Lower lobe of right lung (tissue), 2 donors: ENCODE measurements at places on chromosomes 7 and 10. TPM values are rescaled to one million over a fixed set of nuclear protein-coding genes. Genes with fewer than 3 reads are reported as not detected.

DNA sequence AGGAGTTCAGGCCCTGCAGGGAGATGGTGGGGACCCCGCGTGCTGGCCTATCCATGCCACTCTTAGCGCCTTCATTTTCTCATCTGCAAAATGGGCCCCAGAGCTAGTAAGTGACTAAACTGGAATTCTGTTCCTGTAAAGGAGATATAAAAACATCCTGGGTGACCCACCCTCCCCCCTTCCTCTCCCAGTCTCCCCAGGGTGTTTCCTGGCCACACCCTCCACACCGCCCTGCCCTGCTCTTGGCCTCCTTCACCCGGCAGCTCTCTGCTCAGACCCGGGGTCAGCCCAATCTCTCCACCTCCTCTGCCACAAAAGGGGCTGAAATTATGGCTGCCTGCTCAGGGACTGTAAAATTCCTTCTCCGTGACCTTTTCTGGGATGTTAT lies 70.7 kb downstream of the C10orf105 start:
- DNase-seq, result no peak

DNA sequence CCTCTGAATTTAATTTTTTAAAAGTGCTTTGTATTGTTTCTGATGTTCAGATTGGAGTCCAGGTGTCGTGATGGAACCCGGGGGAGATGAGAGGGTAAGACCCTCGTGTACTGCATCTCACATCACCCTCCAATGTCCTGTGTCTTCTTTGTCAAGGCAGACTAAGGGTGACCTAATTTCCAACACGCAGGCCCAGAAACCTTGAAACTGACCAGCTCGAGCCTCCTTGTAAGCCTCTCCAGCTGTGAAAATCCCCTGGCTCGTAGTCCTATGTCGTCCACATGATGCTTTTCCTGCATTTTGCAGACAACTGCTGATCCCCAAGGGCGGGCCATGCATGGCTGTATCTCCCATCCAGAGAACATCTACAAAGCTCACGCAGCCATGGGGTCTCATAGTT lies 220.2 kb downstream of the ARHGAP12 start:
- DNase-seq, result no peak

- DNase-seq, result no peak
Observed at GRCh38 chr10:77727481-77727880, 89.9 kb upstream of the KCNMA1 start.

GRCh38 chr7:128666200-128666599 lies 5.9 kb upstream of the GARIN1A start:
- DNase-seq, result no peak

- no peak for DNase-seq
Observed at GRCh38 chr7:556837-557557, 37.4 kb upstream of the PDGFA start.

- DNase-seq, result no peak
Observed at GRCh38 chr7:132019703-132020102, 463.3 kb upstream of the PODXL start.

DNA sequence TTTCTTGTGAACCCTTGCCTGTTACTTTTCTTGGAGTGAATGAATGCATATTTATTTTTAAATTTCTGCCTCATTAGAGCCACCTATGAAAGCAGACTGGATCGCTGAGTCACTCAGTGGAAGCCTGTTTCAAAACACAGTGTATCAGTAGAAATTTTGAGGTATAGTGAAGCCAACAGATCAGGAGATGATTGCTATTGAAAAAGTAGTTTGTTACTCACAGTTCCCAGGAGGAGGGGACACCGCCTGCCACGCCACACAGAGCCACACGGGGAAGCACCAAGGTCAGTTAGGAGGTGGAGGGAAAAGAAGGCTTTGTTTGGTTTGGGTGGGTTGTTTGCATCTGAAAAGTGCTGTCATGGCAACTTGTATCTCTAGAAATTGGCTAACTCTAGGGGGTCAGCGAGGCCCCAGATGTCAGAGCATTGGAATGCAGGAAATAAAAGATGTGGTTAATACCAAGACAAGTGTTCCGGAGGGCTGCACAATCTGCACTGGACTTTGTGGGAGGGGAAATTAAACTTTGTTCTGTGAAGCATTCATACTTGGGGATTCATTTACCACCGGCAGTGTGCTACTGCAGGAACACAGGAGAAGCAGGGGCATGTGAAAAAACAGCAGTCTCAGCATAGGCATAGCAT lies 106.4 kb upstream of the SDK1 start:
- peak; percentile 51 for DNase-seq

Gene OR2A5
- not detected for total RNA-seq

GRCh38 chr7:45007571-45008328 lies 7.7 kb downstream of the CCM2 start:
- no peak for DNase-seq

GRCh38 chr10:34249634-34250033 lies 565.5 kb downstream of the PARD3 start:
- DNase-seq, result no peak

- DNase-seq, result peak; percentile 58
Observed at GRCh38 chr7:157397731-157398691, 61.2 kb downstream of the DNAJB6 start.

Gene MYL10
- total RNA-seq, result not detected

DNA sequence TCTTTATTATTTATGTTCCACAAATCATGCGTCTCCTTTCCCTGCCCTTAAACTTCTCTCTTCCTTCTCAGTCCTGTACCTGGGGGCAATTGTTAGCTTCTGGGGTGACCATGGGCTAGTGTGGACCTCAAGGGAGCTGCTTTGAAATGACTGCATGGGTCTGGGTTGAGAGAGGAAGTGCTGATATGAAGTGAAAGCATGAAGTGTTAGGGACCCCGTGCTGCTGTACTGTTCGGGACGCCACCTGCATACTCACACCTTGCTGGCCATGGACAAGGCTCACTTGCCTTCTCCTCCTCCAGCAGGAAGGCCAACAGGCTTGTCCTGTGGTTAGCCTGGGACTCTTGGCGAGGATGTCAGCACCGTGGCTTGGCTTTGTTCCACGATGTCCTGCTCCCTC lies 56.7 kb downstream of the MTPN start:
- no peak for DNase-seq

Gene TFPI2
- 1.9 TPM for total RNA-seq

DNA sequence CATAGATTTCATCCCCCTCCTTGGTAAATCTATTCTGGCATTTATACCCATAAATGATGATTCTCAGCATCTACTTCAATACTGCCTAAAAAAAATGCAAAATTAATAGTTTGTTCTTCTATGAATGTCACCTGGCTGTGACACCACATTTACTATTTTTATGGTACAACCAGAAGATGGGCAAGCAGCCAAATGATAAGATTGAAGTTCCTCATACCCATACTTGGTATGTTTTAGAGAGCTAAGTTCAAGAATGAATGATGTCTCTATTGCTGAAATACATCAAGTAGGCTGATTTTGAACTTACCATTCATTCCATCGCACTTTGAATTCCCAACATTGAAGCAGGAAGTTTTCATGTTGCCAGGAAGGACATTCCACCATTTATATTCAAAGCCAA lies 134.2 kb downstream of the ELAPOR2 start:
- no peak for DNase-seq

DNA sequence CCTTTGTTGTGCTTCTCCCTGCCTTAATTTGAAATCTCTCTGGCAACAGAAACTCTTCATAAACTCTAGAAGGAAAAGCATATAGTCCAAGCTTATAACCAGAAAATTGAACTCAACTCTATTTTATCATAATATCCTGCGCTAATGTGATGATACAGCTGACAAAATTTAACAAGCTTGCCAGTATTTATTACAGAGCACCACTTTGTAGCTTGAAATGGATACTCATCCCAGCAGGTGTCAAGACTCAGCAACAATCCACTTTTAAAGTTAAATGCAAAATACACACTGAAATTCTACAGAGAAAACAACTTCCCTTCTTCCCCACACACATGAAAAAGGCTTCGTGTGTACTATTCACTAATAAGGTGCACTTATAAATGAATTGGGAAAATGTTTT lies 228.9 kb downstream of the AGMO start:
- DNase-seq, result no peak

DNA sequence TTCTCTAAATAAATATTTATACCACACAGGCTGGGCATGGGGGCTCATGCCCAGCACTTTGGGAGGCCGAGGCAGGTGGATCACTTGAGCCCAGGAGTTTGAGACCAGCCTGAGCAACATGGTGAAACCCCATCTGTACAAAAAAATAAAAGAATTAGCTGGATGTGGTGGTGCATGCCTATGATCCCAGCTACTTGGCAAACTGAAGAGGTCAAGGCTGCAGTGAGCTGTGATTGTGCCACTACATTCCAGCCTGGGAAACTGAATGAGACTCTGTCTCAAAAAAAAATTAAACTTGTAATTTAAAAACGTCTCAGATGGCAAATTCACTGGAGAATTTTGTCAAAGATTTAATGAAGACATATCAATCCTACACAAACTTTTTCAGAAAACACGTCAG lies 277.6 kb upstream of the BMPER start:
- DNase-seq, result no peak

GRCh38 chr7:111867348-111867931 lies 305.1 kb upstream of the IMMP2L start:
- no peak for DNase-seq

GRCh38 chr7:116315803-116316202 lies 105.5 kb downstream of the TES start:
- DNase-seq, result no peak

Gene WIPF3
- 0.95 TPM for total RNA-seq

GRCh38 chr10:82535457-82535856 lies 660.5 kb downstream of the NRG3 start:
- DNase-seq, result no peak

DNA sequence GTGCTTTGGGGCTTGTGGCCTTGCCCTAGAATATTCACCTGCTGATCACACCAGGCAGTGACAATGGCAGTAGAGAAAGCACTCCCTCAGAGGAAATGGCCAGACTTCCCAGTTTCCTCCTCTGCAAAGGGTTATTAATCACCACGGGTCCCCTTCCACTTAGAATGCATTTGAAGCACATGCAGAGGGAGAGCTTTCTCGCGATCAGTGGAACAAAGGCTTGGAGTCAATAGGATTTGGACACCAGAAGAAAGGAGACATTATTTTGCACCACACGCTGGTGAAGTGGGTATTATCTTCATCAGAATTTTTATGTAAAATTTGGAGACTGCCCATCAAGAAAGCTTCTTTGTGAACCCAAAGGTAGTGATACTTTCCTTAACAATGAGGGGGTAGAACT lies 35.4 kb upstream of the INHBA start:
- DNase-seq, result no peak

DNA sequence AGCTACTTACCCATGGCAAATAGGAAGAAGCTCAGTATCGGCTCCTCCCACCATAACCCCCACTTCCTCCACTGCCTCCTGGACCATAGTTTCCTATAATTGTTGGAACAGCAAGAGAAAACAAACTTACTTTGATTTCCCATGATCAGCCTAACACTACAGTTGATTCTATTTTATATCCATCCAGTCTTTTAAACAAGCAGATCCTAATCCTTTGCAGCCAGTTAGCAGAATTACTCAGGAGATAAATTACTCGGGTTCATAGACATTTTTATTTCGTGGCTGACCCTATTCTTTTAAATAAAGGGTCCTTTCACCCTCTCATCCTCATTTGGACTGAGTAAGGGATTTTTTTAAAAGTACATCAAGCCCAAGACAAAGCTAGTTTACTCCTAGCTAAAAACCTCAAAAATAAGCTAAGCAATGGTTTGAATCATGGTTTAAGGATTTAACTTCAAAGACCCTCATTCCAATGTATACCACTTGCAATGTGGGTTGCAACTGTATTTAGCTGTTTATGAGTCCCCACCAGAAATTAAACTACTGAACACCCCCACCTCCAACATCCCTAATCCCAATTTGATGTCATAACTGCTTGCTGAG lies 8.0 kb downstream of the HNRNPA2B1 start:
- no peak for DNase-seq

GRCh38 chr10:80279146-80279545 lies 10.3 kb downstream of the MAT1A start:
- no peak for DNase-seq

DNA sequence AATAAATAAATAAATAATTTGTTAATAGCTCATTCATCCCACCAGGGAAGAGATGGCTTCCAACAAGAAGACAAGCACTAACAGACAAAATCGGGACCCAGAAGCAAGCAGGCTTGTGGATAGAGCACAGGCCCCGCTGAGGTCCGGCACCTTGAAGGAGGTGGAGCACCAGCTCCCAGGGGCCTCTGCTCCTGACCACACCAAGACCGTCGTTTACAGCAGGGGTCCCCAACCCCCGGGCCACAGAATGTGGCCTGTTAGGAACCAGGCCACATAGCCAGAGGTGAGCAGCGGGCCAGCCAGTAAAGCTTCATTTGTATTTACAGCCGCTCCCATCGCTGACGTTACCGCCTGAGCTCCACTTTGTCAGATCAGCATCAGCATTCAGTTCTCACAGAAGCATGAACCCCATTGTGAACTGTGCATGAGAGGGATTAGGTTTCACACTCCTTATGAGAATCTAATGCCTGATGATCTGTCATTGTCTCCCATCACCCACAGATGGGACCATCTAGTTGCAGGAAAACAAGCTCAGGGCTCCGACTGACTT lies 33.3 kb upstream of the SUN1 start:
- DNase-seq, result peak; percentile 23

Gene CASP7
- 36.3 TPM for total RNA-seq

GRCh38 chr7:29853789-29854188 lies 47.5 kb downstream of the WIPF3 start:
- DNase-seq, result no peak

DNA sequence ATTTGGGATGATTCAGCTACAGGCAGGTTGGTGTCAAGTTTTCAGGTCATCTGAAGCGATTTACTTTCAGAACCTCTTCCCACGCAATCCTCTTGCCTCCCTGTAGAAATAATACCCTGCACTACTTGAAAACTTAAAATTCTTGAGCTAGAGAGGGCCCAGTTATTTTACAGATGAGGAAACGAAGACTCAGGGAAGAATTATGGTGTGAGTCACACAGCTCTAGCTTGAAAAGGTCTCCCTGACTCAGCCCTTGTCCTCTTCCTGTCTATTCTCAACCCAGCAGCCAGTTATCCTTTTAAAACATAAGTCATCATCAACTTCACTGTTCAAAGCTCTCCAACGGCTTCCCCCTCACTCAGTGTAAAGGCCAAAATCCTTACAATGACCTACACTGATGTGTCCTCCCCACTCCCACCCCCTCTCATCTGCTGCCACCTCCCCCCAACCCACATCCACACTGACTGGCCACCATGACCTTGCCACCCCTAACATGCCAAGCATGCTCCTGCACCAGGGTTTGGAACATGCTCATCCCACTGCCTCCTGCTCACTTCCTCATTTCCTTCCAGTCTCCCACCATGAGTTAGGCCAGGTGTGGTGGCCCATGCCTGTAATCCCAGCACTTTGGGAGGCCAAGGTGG lies 3.4 kb downstream of the DNMBP start:
- no peak for DNase-seq

GRCh38 chr10:130748409-130749057 lies 563.0 kb downstream of the TCERG1L start:
- DNase-seq, result no peak

Gene TWIST1
- total RNA-seq, result not detected

Gene PRPS1L1
- not detected for total RNA-seq

DNA sequence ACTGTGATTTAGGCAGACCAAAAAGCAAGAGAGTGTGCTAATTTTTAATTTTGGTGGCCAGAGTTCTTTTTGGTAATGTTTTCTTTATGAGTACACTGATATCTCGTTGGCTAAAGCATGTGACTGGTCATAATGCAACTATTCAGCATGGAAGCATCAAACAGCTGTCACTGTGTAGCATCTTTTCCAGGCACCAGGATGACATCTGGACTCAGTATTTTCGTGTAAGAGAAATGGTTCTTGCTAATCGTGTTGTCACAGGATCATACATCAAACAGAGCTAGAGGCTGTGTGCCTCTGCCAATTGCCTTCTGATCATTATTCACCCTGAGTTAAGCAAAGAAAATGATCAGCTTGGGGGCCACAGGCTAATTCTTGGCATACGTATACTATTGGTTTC lies 118.9 kb downstream of the SND1 start:
- DNase-seq, result no peak

Gene PTPRN2
- total RNA-seq, result 6.8 TPM
